ENCODE measurements at places on chromosomes 7 and 10. TPM values are rescaled to one million over a fixed set of nuclear protein-coding genes. Genes with fewer than 3 reads are reported as not detected.

TEX47 gene
- not detected for total RNA-seq

RPP30 gene
- 20.6 TPM for total RNA-seq

GRCh38 chr10:79433324-79434222, 11.9 kb downstream of the ZCCHC24 start:
- DNase-seq, result no peak

DNA sequence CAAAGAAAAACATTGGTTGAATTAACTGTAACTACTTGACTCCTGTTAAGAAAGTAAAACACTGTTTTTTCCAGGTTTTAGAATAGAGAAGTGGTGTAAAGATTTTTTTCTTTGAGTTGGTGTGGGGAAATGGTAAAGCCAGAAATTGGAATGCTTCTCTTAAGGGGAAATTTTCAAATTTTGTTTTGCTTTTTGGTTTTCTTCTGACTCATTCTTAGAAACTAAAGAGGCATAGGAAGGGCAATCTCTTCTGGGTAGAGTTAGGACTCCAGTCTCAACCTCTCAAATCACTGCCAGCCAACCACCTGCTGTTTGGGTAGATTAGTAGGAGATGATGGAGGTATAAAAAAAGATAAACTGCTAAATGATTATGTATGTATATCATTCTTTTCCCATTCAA, 47.7 kb upstream of the STRIP2 start:
- DNase-seq, result no peak

- DNase-seq, result peak; percentile 7
These were observed at the start of gene PTPRZ1 for GRCh38 chr7:121872831-121873288. PTPRZ1 (plus strand) TSS chr7:121873161; CDS start chr7:121873500, 339 bp downstream.

Measured in mucosa of descending colon (tissue), 3 donors.